Fibroblast of the conjunctiva (primary cell): ENCODE measurements at places on chromosomes 7 and 10.

DNA sequence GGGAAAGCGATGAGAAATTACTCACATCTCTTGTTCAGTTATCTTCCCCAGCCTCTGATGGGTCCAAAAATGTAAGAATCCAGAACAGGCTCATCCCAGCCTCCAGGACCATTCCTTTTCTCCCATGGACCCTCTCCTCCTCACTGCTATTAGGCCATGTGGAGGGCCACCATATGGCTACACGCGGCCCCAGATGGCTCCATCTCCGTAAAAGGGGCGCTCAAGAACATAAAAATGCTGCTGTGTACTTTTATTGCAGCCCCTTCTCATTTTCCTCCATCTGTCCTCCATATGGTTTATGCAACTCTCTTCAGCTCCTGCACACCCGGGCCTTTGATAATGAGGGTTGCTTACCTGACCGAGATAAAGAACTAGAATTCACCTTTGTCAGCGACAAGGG lies 166.2 kb downstream of the RAPGEF5 start:
- DNase-seq: no peak

DNA sequence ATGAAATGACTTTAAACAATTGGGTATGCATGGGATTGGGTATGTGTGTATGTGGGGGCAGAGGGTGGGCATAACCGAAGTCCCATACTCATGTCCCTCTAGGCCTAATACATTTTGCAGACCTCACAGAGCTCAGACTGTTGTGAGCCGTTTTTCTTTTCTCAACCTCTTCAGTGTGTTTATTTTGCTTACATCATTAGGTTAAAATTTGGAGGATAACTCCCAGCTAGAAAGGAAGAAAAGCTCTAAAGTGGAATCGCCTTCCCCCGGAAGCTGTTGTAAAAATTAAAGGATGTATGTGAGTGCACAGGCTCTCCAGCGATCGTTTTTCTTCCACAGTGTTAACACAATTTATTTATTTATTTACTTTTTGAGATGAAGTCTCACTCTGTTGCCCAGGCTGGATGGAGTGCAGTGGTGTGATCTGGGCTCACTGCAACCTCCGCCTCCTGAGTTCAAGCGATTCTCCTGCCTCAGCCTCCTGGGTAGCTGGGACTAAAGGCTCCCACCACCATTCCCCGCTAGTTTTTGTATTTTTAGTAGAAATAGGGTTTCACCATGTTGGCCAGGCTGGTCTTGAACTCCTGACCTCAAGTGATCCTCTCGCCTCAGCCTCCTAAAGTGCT lies 1.5 kb upstream of the H2AZ2 start:
- DNase-seq: no peak

DNA sequence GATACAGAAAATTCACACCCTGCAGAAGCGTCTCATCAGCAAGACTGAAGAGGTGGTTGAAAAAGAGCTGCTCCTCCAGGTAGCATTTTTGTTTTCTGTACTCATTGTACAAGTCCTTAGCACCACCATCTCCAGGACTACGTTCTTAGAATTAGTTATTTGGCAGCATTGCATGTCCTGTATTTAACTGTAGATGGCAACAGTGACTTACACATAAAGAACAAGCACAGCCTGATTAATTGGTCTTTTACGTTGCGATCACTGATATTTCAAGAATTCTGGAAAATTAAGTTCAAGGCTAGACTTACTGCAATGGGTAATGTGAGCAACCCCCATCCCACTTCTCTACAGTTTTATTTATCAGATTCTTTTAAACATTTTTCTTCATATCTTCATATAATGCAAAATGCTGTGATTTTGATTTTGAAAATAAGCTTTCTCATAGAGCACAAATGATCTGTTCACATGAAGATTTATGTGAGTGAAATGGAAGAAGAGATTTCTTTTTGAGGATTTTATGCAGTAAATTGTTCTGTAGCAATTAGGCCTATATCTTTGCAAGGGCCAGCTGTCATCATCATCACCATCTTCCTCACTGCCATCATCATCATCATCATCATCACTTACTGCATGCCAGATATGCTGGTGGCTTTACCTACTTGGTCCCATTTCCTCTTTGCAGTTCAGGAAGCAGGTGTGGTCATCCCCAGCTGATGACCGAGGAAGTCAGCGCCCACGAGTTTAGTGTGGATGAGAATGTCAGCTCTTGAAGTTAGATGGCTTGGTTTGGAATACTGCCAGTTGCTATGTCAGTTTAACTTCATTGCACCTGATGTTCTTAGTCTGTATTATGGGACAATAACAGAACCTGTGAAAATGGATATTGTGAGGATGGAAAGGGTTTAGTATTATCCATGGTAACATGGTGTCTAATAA lies 53.4 kb downstream of the CFAP58 start:
- DNase-seq: peak; percentile 42

DNA sequence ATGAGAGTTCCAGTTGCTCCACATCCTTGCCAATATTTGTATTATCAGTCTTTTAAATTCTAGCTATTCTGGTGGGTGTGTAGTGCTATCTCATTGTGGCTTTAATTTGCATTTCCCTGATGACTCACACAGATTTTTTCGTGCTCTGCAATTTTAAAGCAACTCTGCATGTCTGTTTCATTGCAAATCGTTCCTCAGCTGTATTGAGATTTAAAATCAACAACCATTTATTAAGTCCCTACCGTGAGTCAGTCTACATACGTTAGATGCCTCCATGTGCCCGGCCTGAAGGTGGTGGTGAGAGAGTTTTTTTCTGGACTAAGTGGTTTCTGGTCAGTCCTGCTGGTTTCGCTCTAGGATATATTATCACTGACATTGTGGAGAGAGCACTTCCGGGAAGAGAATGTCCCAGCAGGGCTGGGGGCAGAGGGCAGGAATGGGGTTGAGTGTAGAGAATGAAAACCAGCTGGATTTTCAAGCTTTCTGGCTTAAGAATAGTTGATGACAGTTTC lies 8.4 kb upstream of the HYCC1 start:
- peak; percentile 75 for DNase-seq

- DNase-seq: no peak
Observed at GRCh38 chr7:49127359-49127913, 203.1 kb downstream of the CDC14C start.

DNA sequence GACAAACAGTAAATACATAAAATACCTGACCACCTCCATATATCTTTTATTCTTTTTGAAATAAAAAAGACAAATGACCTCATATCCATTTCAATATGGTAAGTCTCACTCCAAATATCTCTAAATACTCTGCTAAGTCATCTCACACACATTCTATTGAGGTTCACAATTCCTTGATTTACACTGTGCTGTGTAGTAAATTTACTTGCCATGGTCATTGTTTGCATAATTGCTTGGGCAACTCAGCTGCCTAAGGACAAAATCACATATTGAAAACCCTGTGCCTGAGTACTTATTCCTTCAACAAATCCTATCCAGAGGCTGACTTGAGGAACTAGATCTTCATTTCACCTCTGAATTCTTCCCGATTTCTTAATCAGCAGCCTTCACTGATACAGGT lies 176.4 kb downstream of the THSD7A start:
- no peak for DNase-seq

GRCh38 chr10:17428351-17429097 lies 25.9 kb downstream of the ST8SIA6 start:
- DNase-seq: no peak

GRCh38 chr7:101402081-101402779 lies 39.6 kb downstream of the COL26A1 start:
- no peak for DNase-seq

- DNase-seq: no peak
Observed at GRCh38 chr10:95832216-95833041, 75.3 kb upstream of the CC2D2B start.

DNA sequence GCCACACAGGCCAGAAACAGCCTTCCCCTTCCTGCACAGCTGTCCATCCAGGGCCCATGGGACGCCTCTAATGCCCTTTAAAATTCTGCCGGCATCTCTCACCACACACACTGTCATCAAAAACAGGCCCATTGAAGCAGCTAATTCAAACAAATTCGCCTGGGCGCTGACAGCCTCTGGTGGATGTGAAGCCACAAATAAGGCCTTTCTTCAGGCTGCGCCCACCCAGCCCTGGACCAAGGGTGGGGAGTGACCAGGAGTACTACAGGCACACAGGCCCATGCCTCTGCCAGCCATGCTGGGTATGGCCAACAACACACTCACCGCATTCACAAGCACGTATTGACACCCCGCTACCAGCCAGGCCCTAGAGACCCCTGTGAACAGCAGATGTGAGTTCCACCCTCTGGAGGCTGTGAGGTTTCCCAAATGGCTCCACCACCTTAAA lies 54.6 kb downstream of the SLIT1 start:
- DNase-seq: no peak

GRCh38 chr10:58266826-58267712 lies 625 bp downstream of the IPMK start:
- DNase-seq: peak; percentile 59

GRCh38 chr10:110724116-110724921 lies 80.2 kb downstream of the RBM20 start:
- no peak for DNase-seq

DNA sequence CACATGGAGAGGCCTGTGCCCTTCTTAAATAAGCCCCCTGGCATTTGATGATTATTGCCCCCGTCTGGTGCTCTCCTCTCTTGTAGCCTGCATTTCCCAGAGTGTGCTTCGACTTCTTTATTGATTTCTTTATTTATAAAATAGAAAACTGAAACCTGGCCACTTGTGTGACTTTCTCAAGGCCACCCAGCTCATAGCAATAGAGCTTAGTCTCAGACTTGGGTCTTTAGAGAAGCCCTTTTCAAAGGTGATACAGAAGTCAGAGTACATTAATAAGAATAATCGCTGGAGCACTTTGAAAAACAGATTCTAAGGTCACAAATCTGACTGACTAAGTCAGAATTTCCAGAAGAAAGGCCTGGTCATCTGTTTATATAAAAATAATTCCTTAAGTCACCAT lies 86.6 kb downstream of the NOC3L start:
- no peak for DNase-seq

GRCh38 chr10:50219646-50220045 lies 31.7 kb downstream of the ASAH2 start:
- DNase-seq: no peak

- no peak for DNase-seq
Observed at GRCh38 chr7:13057462-13058200, 370.2 kb downstream of the ARL4A start.

DNA sequence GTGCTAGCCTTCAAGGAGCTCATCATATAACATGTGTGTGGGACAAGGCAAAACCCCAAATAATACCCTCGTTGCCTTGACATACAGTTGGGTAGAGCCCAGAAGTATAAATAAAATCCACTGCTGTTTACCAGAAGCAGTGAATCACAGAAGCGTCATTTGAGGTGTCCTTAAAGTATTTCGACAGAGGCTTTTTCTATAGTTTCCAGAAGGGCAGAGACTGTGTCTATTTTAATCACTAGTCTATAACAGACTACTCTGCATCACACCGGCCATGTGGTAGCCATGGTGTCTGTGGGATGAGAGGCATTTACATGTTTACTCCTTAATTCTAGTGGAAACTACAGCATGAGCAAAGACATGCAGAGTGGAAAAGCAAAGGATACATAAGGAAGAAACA lies 131.3 kb downstream of the CTTNBP2 start:
- no peak for DNase-seq

DNA sequence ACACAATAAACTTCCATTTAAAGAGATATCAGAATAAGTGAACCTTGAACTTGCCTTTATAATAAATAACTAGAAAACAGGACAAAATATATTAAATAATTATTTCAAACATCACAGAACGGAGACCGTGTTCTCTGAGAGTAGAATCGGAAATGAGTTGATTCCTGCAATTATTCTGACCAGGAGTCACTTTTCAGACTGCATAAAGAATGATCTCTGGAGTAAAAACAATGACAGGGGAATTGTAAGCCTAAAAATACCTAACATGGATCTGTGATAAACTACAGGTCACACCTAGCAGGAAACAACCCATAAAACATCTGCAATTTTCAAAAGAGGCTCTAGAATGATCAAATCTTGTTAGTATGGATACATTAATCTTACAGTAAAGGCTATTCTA lies 577.5 kb upstream of the SORCS1 start:
- DNase-seq: no peak

DNA sequence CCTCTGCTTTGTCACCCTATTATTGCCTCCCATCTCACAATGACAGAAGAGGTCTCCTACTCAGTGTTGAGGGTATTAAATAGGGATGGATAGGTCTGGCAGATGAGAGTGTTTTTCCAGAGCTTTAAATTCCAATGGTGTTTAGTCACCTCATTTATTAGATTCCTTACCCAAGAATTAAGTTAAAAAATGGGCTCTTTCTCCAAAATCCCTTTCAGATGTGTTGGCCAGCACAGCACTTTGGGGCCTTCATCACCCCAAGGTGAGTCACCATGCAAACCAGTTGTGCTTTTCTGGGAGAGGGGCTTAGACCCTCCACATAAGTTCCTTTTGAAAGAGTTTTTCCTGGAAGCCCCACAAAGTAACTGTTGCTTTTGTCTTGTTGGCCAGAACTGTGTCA lies 78.4 kb downstream of the CYP26A1 start:
- no peak for DNase-seq

- DNase-seq: no peak
Observed at GRCh38 chr10:8531116-8531515, 476.6 kb downstream of the GATA3 start.

GRCh38 chr7:159109653-159110035 lies 35.0 kb downstream of the VIPR2 start:
- DNase-seq: no peak

GRCh38 chr7:15782656-15783055 lies 96.2 kb upstream of the MEOX2 start:
- no peak for DNase-seq

DNA sequence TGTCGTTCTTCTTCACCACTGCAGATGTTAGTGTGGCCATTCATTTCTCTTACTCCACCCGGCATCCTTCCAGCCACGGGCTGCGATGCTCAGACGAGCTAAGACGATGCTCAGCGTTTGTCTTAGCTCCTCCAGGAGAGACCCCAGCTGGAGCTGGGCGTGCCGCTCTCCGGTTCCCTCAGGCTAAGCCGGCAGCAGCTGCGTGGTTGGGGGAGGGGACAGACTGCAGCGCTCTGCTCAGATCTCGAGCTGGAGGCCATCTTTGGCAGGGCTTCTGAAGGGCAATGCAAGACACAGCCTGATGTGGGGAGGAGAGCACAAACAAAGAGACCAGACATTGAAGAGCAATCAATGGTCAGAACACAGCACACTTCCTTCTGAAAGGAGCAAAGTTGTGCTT lies 4.8 kb downstream of the INA start:
- DNase-seq: peak; percentile 18

DNA sequence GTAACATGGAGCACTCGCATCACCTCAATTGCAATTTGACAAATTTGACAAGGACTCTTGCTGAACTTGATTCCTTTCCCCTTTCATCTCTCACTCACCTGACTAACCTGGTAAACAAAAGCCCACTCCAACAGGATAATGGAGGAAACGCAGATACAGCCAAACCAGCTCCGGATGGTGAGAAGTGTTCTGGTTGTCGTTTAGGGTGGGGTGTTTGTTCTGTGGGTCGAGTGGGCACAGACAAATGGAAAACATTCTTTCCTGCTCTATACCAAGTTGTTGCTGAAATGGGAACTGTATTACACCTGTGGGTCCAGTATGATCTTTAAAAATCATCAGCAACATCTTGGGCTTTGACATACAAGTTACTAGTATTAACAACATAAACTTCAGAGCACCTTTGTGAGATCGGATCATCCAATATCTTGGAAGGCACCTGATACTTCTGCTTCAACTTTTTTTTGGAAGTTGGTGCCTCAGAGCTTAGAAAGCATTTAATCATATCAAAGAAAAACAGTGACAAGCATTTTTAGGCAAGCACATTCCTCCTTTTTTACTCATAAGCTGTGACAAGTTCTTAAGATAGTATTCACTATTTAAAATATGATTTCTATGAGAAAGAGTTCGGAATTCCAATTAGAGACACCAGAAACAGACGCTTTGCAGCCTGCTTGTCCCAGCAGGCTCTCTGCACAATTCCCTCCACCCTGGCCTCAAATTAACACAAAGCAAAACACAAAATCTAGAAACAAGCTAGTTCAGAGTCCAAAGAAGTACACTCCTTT lies 58.1 kb downstream of the CCDC186 start:
- DNase-seq: no peak
